ENCODE measurements at places on chromosomes 5 and 9.

- no peak for DNase-seq
Observed at GRCh38 chr5:135229679-135230132, 169.3 kb downstream of the MACROH2A1 start.

- DNase-seq, result no peak
Observed at GRCh38 chr5:31124651-31125305, 68.7 kb upstream of the CDH6 start.

DNA sequence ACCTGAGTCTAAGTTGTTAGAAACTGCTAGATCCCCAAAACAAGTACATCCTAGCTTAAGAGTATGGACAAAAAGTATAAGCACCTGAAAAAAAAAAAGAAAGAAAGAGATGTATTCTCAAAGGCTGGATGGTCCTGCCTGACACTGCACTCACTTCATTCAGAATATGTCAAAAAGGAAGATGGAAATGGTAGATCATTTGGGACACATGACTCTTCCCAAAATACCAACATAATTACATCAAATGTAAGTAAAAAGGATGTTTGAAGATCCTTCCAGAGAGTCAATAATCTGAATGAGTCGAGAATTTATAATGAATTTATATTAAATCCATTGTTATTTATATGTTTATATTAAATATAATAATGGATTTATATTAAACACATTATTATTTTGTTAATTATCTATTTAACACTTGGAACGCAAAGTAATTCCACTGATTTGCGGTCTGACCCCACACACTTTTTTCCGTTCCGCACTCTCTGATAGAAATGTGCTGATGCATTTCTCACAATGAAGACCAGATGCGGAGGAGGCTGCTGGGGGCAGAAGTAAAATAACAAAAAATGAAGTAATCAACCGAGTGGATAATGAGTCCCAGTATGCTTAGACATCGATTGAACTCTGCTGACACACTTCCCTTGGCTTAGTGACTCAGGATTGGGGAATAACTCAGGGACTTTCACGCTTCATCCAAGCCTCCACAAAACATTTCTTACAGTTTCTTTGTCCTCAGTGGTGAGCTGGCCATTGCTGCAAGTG, 201.2 kb downstream of the ADAMTS12 start:
- DNase-seq, result no peak

GRCh38 chr5:33343676-33344327, 97.0 kb upstream of the TARS1 start:
- no peak for DNase-seq

GRCh38 chr5:4198461-4198860, 602.8 kb downstream of the IRX1 start:
- no peak for DNase-seq

DNA sequence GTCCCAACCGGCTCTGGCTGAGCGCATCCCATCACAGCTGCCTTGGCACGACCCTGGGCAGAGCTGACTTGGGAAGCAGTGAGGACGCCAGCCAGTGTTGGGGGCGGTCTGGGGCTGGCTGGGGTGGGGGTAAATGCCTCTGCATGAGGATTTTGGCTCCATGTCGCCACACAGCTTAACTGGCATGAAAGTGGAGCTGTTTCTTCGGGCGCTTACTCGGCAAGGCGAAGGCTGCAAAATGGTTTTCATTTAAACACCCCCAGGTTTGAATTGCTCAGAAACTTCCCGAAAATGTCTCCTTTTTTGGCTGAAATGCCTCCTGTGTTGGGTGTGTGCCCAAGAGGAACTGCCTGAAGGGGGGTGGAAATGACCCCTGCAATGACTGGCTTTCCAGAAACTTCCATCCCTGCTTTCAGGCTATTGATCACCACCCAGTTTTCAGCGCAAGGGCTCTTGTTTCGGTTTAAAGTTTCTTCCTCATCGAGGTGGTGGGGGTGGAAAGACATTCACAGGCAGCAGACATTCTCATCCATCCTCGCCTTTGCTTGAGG, 38.3 kb downstream of the PTGES start:
- no peak for DNase-seq

- DNase-seq, result no peak
Observed at GRCh38 chr5:176916337-176916736, 17.2 kb upstream of the HK3 start.

GRCh38 chr5:149079883-149080282, 17.0 kb upstream of the SH3TC2 start:
- no peak for DNase-seq

All from endothelial cell (in vitro differentiated cells).